ENCODE measurements at places on chromosomes 13 and 19.

DNA sequence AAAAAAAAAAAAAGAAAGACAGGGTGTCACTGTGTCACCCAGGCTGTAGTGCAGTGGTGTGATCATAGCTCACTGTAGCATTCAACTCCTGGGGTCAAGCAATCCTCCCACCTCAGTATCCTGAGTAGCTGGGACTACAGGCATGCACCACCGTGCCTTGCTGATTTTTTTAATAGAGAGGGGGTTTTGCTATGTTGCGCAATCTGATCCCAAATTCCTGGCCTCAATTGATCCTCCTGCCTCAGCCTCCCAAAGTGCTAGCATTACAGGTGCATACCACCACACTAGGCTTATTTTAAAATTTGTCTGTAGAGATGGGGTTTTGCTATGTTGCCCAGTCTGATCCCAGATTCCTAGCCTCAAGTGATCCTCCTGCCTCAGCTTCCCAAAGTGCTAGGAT, 159.3 kb downstream of the PTPRS start:
- no peak for DNase-seq

DNA sequence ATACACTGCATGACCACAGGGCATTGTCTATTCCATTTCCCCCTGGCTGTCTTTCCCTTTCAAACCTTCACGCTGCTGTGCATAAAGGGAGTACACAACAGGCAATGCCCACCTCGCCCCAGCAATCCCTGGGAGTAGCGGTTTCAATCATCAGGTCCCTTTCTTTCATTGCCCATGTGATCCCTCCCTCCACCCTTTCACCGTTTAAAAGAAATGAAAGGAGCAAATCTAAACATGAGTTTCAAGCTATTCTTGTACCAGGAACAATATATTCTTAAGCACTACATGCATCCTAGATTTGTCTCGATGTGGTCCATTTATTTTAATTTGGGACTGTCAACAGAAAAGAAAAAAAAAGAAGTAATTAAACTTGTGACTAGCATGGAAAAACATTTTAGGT, 123.4 kb upstream of the ARGLU1 start:
- no peak for DNase-seq

- DNase-seq = no peak
Observed at GRCh38 chr19:15640294-15640903, at the start of gene CYP4F3. Gene CYP4F3, plus strand, starts transcription at chr19:15640897. Its CDS starts 519 bp downstream, at chr19:15641416.

DNA sequence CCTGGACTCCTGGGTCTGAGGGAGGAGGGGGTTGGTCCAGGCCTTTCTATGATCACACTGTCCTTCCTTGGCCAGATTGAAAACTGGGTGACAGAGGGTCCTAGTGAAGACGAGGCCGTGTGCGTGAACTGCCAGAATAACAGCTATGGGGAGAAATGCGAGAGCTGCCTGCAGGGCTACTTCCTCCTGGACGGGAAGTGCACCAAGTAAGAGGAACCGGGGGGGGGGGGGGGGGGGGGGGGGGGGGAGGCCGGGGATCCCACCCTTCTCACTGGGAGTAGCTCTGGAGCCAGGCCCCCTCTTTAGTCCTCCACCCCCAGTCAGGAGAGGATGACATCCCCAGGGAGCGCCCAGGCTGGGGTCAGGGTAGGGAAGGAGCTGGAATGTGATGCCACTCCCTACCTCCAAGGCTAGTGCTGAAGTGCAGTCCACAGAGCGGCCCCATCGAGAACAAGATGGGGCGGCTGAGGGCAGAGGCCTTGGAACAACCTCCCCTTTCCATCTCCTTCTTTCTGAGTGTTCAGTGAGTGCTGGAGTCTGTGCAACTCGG, 19.4 kb downstream of the CNFN start:
- no peak for DNase-seq

DNA sequence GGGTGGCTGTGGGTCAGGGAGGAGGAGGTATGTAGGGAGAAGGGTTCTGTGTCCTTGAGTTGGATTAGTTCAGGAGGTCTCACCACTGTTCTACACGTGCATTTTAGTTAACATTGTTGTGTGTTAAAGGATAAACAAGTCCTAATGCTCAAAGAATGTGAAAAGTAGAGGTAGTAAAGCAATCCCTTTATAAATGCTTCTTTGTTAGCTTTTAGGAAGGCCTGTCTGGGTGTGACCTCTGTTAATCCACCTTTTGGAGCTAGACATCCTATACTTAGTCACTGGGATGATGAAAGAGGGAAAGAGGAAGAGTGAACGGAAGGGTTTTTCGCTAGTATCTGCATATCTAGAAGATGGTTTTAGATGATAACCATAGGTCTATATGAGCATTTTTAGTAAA, 42.2 kb upstream of the FLT1 start:
- DNase-seq = no peak

DNA sequence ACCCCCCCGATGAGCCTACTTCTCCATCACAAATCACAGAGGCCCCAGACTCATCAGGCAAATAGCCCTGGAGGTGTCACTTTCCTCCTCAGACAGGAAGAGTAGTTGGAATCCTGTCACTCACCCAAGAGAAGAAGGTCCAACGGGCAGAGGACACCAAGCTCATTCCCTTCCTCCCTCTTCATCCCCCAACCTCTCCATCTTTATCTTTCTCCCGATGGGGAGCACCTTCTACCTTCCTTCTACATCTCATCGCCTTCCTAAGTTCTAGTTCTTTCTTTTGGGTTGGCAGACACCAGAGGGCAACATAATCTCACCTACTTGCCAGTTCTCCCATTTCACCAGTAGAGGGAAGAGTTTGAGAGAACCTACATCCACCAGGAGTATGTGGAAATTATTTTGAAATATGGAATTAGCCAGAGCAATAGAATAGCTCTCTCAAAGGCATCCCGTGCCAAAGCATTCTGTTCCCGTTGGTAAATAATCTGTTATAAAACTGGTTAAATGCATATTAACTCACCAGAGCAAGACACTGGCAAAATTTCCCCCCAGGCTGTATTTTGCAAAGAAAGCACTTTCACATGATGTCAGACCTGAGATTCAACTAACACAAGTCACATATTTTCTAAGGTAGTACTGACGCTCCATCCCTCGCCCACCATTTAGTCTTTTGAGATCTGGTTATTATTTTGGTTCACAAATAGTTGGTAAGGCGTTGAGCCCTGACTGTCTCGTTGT, 55.0 kb downstream of the ZIC5 start:
- no peak for DNase-seq

DNA sequence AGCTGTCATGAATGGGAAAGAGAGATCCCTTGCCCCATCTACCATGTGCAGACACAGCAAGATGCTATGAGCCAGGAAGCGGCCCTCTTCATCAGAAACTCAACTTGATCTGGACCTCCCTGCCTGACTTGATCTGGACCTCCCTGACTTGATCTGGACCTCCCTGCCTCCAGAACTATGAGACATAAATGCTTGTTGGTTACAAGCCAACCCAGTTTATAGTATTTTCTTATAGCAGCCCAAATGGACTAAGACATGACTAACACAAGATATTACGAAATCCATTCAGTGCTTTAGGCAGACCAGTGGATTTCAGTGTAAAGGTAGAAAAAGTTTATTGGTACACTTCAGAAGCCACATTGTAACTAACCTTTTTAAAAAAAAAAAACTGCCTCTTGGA, 15.6 kb downstream of the PCID2 start:
- DNase-seq = no peak

GRCh38 chr13:64755961-64756360, 2474.2 kb downstream of the PCDH9 start:
- DNase-seq = no peak

GRCh38 chr13:25701304-25701703, 329.5 kb downstream of the ATP8A2 start:
- no peak for DNase-seq

- no peak for DNase-seq
Observed at GRCh38 chr13:109667056-109667455, 119.3 kb downstream of the IRS2 start.

GRCh38 chr19:5032101-5032967, 63.4 kb downstream of the KDM4B start:
- DNase-seq = no peak

- no peak for DNase-seq
Observed at GRCh38 chr19:1533510-1534150, 9.8 kb downstream of the PLK5 start.

DNA sequence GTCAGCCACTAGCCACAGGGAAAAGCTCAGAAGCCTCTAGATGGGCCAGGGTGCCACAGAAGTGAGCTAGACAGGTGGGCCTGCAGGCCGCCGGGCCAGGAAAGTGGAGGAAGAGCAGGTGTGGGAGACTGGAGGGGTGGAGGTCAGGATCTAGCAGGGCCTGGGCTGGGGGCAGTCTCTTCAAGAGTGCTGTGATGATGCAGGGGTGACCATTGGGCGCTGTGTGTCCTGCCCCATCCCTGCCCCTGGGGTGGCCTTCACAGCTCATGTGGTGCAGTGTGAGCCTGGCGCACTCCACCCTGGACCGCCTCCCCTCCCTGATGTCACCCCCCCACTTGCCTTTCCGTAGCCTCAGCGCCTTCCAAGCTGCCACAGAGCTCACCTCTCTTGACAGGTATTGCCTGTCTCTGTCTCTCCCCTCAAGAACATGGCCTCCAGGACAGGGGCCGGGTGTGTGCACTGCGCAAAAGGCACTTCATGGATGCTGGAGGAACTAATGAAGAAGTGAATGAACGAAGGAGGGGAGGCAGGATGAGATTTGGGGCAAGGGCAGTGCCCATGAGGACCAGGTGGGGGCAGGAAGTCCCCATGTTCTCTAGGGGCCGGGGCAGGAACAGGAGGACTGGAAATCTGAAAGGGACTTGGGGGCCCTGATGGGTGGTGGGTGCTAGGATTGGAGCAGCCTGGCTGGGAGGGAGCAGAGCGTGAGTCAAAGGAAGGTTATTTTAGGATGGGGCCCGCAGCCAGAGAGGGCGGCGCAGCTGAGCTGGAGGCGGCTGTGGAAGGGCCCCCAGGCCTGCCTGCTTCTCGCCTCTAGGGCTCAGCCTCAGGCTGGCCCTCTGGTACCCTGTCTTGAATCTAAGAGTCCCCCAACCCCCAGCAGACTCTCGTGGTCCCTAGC, 6.6 kb downstream of the SSBP4 start:
- DNase-seq = no peak

GRCh38 chr19:51107406-51108065, 673 bp downstream of the CTU1 start:
- no peak for DNase-seq

- no peak for DNase-seq
Observed at GRCh38 chr13:42246541-42246940, 25.4 kb upstream of the AKAP11 start.

- DNase-seq = no peak
Observed at GRCh38 chr13:41917641-41918040, 43.3 kb downstream of the VWA8 start.

- no peak for DNase-seq
Observed at GRCh38 chr19:37963190-37963936, 56.4 kb downstream of the SIPA1L3 start.

- no peak for DNase-seq
Observed at GRCh38 chr13:94239135-94239534, 240.3 kb downstream of the DCT start.

DNA sequence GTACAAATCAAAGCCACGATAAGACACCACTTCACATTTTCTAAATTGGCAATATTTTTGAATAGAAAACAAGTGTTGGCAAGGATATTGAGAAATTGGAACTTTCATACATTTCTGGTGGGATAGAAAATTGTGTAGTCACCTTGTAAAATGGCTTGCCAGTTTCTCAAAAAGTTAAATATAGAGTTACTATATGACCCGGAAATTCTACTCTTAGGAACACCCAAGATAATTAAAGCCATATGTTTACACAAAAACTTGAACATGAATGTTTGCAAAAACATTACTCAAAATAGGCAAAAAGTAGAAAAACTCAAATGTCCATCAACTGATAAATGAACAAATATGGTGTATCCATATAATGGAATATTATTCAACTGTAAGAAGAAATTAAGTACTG, 552.5 kb downstream of the TBC1D4 start:
- DNase-seq = no peak

- DNase-seq = no peak
Observed at GRCh38 chr19:33809960-33810359, 13.3 kb downstream of the KCTD15 start.

- no peak for DNase-seq
Observed at GRCh38 chr13:110779022-110779421, 65.5 kb downstream of the ING1 start.

DNA sequence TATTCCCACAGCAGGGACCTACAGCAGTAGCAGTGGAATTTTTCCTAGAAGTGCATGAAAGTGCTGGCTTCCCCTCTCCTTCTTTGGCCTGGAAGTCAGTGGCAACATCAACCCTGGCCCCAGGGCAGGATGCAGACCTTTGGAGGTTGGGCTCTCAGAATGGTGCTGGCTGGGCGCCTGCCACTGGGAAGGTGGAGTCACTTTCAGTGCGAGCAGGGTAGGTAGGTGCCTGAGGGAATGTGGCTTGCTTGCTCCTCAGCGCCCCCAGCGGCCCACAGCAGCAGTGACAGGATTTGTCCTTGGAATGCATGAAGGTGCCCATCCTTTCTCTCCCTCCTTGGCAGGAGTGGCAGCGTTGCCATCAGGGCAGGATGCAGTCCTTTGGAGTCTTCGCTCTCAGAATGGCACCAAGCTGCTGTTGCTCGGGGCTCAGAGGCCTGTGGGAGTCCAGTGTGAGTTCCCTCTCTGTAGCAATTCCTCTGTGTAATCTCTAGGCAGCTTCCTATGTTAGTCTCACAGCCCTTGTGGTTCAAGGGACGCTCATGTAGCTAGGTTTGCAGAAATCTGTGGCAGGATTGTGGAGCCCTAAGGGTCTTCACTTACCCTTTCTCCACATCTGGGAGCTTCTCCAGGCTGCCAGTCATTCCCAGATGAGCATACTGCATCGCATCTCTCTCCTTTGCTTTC, 354.4 kb upstream of the DACH1 start:
- no peak for DNase-seq

GRCh38 chr13:109817591-109818535, 31.5 kb upstream of the IRS2 start:
- DNase-seq = no peak

DNA sequence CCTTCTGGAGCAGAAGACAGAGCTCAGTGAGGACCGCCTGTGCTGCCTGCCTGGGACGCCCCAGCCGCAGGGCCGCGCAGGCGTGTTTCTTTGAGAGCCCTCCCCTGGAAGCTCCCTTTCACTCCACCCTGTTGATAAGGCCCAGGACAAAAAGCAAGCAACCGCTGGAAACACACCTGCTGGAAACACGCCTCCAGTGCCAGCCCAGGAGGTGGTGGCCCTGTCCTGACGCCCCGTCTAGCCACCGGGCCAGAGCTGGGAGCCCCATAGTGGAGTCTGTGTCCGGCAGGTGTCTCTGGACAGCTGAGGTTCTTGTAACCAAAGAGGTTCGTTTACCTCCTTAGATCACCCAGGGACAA, 173.8 kb downstream of the KATNAL1 start:
- no peak for DNase-seq

DNA sequence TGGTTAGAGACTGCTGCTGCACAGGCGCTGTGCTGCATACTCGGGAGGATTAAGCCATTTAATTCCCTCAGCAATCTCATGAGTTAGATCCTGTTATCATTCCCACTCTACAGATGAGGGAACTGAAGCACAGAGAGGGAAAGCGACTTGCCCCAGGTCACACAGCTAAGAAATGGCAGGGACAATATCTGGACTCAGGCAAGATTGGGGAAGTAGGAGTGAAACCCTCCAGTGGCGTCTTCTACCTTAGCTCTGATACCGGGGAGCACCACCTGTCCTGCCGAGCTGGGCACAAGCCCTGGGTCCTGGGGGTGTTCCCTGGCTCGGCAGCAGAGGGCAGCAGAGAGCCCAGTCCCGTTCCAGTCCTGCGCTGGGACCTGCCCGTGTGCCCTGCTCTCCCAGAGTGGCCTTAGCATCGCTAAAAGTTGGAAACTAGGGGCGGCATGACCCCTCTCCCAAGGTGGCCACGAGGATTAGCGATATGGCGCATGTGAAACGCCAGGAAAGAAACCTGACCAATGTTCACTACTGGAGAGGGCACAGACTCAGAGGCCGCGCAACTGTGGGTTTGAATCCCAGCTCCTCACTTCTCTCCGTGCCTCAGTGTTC, 20.5 kb downstream of the CYTH2 start:
- DNase-seq = peak; percentile 84

Data from stimulated activated CD4-positive, alpha-beta T cell treated with anti-CD3 and anti-CD28 coated beads, Interleukin-4, amount 100 ng/mL, for 1 hour (primary cell).